ENCODE measurements at places on chromosomes 16 and 17. TPM values are rescaled to one million over a fixed set of nuclear protein-coding genes. Genes with fewer than 3 reads are reported as not detected.

Gene METTL22
- 31.8 TPM for total RNA-seq

Gene ZFP90
- 16.8 TPM for total RNA-seq

DNA sequence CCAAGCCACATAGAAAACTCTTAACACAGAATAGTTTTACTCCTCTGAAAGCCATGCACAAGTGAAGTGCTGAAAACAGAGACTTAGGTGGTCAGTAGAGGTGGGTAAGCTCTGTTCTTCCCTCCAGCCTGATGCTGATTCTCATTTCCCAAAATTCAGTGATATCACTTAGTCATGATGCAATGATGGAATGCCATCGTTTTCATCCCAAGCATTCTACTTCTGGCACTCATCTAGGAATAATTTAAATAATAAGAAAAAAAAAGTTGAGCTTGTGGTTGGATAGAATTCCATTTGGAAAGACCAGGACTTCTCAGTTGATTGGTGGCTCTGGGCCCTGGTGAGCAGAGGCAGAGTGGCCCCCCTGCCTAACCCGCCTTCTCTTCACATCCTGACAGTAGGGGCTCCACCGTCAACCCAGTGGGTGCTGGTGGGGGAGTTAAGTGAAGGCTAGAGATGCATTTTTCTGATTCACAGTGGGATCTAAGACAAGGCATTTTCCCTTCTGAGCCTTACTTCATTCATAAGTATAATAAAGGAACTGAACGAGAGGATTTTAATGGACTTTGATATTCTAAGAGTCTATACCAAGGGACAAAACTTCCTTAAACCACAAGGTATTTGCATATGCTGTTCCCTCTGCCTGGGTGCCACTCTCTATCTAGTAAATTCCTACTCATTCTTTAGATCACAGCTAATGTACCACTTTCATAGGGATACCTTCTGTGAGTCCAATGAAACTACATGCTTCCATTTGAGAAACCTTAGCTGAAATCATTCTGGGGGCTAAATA lies 310.3 kb upstream of the DYNLRB2 start:
- H3K4me3 ChIP-seq, result no peak overlapping the region
- no peak overlapping the region for H3K27ac ChIP-seq
- H3K36me3 ChIP-seq, result no peaks in the 10 kb centered on the region
- no peak for DNase-seq
- H3K27me3 ChIP-seq, result no peaks in the 10 kb centered on the region
- H3K4me1 ChIP-seq, result no peaks in the 10 kb centered on the region

DNA sequence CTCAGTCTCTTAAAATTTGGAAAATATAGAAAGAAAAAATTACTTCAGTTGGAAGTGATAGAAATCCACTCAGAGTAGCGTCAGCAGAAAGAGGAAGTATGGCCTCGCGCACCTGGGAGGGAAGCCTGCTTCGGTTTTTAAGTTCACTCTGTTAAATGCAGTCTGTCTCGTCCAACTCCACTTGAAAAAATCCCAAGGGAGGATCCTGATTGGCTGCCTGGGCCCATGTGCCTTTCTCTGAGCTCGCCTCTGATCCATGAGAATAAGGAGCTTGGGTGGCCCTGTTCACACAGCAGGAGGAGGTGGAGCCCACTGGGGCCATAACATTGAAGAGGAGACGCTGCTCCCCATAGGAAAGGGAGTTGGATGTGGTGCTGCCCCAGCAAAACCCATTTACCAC lies 40.7 kb downstream of the DNAJA2 start:
- H3K27ac ChIP-seq, result no peak overlapping the region
- no peak for DNase-seq
- no peaks in the 10 kb centered on the region for H3K27me3 ChIP-seq
- no peaks in the 10 kb centered on the region for H3K36me3 ChIP-seq
- no peaks in the 10 kb centered on the region for H3K4me1 ChIP-seq

GRCh38 chr17:70859829-70860228 lies 690.5 kb downstream of the KCNJ2 start:
- H3K27me3 ChIP-seq, result no peaks in the 10 kb centered on the region
- no peak for DNase-seq
- no peaks in the 10 kb centered on the region for H3K4me1 ChIP-seq

DNA sequence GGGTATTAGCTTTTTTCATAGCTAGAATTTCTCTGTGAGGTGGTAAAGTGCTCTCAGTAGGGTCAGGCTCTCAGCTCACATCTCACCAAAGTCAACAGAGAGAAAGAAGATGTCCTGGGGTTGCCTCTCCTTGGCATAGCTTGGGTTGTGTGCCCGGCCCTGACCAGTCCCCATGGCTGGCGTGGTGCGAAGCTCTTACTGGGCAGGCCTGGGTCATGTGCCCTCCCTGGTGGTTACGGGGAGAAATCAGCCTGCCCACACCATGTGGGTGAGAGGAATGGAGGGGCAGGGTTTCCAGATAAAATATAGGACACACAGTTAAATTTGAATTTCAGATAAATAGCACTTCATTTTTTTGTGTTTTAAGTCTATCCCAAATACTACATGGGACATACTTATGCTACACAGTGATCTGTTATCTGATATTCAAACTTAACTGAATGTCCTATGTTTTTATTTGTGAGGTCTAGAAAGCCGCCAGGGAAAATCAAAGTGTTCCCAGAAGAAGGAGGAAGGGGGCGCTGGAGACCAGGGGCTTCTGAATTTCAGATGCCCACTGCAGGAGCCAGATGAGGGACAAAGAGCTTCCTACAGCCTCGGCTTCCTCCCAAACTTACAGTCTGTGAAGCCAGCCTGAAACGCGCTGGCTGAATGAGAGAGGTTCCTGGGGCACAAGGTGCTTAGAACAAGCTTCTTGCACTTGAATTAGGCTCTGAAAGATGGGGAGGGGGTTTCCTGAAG lies 45.4 kb downstream of the NKD1 start:
- no peaks in the 10 kb centered on the region for H3K36me3 ChIP-seq
- no peaks in the 10 kb centered on the region for H3K4me1 ChIP-seq
- no peak for DNase-seq
- H3K27me3 ChIP-seq, result no peaks in the 10 kb centered on the region
- H3K4me3 ChIP-seq, result no peak overlapping the region

GRCh38 chr16:455453-455852 lies 30.0 kb downstream of the RAB11FIP3 start:
- H3K27me3 ChIP-seq, result no peaks in the 10 kb centered on the region
- peaks cover 9% of the 10 kb centered on the region for H3K4me1 ChIP-seq
- H3K36me3 ChIP-seq, result no peaks in the 10 kb centered on the region
- no peak overlapping the region for H3K4me3 ChIP-seq
- H3K27ac ChIP-seq, result no peak overlapping the region

DNA sequence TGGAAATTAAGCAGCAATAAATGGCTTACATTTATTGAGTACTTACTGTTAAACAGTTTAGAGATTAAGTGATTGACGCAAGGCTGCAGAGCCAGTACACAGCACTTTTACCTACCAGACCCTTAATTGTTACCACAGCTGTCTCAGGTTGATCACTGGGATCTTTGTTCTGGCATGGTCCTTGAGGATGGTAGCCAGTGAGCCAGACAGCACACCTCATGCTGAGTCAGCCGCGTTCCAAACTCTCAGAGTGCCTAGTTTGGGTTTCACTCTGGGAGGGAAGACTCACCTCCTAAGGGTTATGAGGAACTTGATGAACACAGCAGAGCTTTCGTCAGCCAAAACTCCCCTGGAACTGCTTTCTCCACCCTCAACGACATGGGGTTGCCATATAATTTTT lies 20.4 kb downstream of the CDH3 start:
- H3K36me3 ChIP-seq, result no peaks in the 10 kb centered on the region
- no peak for DNase-seq
- H3K4me3 ChIP-seq, result no peak overlapping the region
- 0 out of 2 replicates have a peak overlapping the region, but pooled peaks have one; percentile 17 for H3K27ac ChIP-seq
- H3K27me3 ChIP-seq, result no peaks in the 10 kb centered on the region
- H3K4me1 ChIP-seq, result peaks cover under 1% of the 10 kb centered on the region

Measured in Panc1 (cell line).